Suprapubic skin (tissue), 4 donors: ENCODE measurements at places on chromosomes 11 and 22.

DNA sequence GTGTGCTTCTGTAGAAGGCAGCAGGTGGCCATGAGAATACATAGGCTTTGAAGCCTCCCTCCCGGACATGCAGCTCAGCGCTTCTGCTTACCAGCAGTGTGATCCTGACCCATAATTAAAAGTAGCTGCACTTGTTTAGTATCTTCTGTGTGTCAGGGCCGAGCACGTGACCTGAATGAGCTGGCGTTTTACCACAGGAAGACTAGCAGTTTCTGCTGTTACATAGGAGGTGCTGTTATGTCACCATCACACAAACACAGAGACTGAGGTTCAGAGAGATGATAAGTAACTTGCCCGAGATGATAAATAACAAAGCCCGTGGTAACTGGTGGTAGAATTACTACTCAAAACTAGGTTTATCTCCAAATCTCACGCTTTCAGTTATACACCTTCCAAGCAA lies 329.5 kb downstream of the OPCML start:
- no peak for DNase-seq

- DNase-seq: no peak
Observed at GRCh38 chr11:11344045-11344444, 9.0 kb downstream of the CSNK2A3 start.

DNA sequence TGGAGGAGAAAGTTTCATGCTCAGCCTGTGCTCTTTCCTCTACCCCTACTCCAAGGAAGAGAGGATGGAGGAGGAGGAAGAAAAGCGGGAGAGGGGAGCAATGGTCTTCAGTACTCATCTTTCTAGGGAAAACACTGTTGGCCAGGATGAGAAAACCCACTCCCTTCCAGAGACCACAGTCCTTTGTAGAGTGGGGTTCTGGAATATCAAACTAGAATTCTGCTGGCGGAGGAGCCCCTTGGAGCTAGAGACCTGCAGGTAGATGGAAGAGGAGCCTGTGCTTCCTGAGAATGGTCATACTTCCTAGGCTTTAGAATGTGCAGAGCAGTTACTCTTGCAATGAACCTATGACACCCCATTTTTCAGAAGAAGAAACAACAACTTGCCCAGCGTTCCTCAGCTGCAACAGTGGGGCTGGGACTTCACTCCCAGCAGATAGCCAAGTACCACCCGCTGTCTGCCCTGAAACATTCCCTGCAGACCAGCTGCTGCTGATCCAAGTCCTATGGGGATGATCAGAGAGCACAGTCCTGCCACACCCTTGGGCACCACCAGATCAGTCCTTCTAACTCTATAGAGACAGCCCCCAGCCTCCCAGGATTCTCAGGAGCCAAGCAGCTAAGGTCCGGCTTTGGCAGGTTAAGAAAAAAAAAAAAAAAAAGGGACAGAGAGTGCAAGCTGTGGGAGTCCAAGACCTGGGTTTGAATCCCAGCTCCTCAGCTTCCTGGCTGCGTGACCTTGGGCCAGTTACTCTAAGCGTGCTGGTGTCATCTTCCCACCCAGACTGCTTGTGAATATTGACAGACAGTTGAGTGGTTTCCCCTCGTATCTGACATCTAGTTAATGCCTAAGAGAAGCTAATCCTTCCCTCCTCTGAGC lies 664 bp downstream of the PTGDR2 start:
- no peak for DNase-seq

- peak; percentile 91 for DNase-seq
Observed at GRCh38 chr22:43152357-43153071, 1.2 kb downstream of the TSPO start.

GRCh38 chr11:44625759-44626523 lies 60.5 kb downstream of the CD82 start:
- DNase-seq: no peak

DNA sequence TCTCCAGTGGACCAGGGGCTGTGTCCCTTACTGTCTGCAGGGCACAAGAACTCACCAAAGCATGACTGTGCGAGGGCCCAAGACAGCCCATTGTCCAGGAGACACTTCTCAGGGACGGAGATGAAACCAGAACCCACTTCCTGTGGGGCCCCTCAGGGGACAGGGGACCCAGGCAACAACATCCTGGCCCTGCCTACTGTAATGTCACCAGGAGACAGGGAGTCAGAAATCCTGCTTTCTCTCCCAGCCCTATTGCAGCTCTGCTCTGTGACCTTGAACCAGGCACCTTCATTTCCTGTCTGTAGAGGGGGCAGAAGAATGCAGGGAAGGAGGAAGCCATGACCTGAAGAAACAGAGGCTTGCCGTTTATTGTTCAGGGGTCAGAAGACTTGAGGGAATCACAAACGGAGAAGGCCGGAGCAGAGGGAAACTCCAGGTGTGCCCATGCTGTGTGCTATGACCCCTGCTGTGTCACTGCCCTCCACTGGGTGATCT lies 98.0 kb downstream of the NAT10 start:
- no peak for DNase-seq

GRCh38 chr11:35180317-35181233 lies 41.6 kb downstream of the CD44 start:
- DNase-seq: no peak

- no peak for DNase-seq
Observed at GRCh38 chr11:123152951-123153350, 42.1 kb downstream of the CLMP start.

DNA sequence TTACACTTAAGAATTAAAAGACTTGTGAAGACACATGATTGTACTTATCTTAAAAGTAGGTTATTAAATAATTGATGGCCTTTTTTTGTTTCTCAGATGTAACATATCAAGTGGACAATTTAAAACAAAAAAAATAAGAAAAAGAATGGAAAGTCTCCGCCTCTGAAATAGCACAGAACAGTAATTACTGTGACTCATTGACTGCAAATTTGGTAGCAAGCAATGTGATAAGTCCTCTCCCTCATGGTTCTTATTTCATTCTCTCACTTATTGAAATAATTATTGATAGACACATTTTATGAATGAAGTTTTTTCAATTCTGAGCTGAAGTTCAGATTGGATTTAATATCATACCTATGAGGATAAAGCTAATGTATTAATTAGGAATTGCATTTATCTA lies 717.9 kb upstream of the LUZP2 start:
- DNase-seq: no peak

DNA sequence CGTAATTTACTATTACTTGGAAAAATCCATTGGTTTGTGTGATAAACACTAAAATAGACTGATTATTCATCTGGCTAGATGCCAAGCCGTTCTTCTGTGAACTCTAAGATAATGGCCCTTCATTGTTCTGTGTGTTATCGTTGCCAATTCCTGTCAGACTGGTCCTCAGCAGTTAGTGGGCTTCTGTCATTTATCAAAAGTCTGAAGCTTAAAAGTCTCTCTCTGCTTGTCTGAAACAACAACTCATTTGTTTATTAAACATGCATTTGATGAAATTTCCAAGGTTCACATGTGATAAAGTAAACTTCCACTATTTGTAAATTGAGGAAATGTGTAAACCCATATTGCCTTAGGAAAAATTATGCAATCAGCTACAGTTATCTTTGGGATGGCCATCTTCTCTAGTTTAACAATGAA lies 21.1 kb upstream of the RDX start:
- DNase-seq: no peak

GRCh38 chr11:110187731-110188130 lies 94.5 kb downstream of the ZC3H12C start:
- DNase-seq: no peak

- no peak for DNase-seq
Observed at GRCh38 chr11:89235083-89235482, 57.4 kb downstream of the TYR start.

GRCh38 chr11:87110443-87111131 lies 72.9 kb downstream of the TMEM135 start:
- no peak for DNase-seq

- no peak for DNase-seq
Observed at GRCh38 chr11:108609682-108610081, 16.1 kb upstream of the EXPH5 start.

- no peak for DNase-seq
Observed at GRCh38 chr11:128305588-128305987, 281.8 kb downstream of the ETS1 start.

DNA sequence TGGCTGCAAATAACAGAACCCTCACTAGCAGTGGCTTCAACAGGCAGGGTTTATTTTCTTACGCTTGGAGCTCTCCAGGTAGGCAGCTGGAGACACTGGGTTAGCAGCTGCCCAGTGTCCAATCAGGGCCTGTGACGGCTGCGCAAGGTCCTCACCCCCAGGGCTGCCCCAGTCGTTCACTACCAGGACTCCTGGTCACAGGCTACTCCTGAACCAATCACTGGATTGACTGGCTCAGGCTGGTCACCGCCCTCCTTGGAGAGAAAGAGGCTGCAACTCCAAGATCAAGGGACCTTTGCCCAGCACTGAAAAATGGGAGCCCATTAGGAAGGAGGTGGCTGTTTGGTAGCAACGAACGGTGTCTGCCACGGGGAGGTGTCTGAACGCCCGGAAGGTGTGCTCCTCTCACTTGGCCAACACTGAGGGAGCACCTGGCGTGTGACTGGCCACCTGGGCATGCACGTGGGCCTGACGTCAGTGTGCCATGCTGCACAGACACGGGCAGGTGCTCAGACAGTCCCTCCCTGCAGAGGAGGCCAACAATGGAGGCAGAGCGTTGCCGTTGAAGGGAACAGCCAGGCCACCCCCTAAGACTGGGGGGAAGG lies 5.1 kb downstream of the ARSA start:
- DNase-seq: peak; percentile 66

DNA sequence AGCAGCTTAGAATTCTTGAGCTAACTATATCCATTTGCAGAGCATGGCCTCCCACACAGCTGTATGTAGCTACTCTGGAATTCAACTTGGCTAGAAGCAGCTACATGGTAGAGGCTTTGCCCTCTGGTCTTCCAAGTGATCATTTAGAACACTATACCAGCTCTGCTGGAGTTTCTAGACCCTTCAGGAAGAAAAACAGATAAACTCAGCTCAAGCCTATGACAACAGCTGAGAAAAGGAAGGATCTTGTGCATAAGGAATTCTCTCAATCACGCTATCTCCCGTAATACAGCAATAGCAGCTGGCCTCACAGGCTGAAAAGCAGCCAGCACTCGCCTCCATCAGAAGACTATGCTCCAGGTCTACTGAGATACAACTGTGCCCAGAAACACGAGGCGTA lies 50.6 kb upstream of the APOA1 start:
- DNase-seq: no peak

DNA sequence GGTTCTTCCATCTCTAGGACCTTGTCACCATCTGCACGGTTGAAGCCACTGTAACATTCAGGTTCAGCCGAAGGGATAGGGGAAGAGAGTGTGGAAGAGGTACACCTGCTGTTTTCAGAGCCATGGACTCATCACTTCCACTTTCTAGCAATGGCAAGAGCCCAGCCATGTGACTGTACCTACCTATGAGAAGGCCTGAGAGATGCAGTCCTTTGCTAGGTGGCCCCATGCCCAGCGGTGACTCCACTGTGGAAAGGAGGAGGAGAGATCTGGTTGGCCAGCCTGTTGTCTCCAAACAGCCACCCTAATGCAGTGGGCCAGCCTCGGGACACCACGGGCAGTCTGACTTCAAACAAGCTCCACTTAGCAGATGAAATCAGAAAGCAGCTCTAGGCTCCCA lies 16.0 kb downstream of the RASD2 start:
- no peak for DNase-seq

GRCh38 chr22:35739931-35740380 lies 22.3 kb downstream of the APOL5 start:
- DNase-seq: no peak

GRCh38 chr22:44775862-44776261 lies 23.5 kb downstream of the ARHGAP8 start:
- DNase-seq: no peak

- no peak for DNase-seq
Observed at GRCh38 chr11:63911440-63911839, 5.5 kb downstream of the RCOR2 start.

GRCh38 chr11:72326151-72326848 lies 82.3 kb upstream of the PHOX2A start:
- DNase-seq: no peak

GRCh38 chr11:95308512-95309035 lies 77.6 kb upstream of the SESN3 start:
- DNase-seq: no peak

- DNase-seq: no peak
Observed at GRCh38 chr11:8127447-8127846, 41.4 kb downstream of the RIC3 start.

GRCh38 chr11:11583801-11584529 lies 37.8 kb downstream of the GALNT18 start:
- DNase-seq: no peak

- no peak for DNase-seq
Observed at GRCh38 chr11:104618954-104619353, 279.3 kb downstream of the CASP12 start.

- DNase-seq: no peak
Observed at GRCh38 chr11:126608658-126609057, 253.2 kb downstream of the ST3GAL4 start.

DNA sequence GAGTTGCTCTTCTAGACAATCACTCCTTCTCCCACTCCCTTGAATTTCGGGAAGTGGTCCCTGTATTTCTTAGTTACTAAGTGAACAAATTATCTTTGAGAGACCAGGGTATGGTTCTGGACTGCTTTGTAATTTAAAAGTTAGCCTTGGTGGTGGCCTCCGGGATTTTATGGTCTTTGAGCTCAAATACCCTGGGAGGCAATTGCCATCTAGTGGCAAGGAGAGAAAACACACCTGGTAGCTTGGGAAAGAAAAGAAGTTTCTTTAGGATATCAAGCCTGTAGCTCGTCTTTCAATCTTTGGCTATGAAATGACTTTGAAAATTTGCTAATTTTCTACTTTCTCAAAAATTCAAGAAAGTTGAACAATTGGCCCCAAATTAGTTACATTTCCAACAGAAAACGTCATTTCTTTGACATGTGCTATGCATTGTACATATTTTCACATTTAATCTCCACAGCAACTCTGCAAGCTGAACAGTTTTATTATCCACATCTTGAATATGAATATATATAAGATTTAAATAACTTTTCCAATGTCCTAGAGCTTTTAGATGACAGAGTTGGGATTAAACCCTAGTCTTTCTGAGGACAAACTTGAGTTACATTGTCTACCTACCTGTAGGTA lies 39.1 kb downstream of the MMP27 start:
- no peak for DNase-seq

DNA sequence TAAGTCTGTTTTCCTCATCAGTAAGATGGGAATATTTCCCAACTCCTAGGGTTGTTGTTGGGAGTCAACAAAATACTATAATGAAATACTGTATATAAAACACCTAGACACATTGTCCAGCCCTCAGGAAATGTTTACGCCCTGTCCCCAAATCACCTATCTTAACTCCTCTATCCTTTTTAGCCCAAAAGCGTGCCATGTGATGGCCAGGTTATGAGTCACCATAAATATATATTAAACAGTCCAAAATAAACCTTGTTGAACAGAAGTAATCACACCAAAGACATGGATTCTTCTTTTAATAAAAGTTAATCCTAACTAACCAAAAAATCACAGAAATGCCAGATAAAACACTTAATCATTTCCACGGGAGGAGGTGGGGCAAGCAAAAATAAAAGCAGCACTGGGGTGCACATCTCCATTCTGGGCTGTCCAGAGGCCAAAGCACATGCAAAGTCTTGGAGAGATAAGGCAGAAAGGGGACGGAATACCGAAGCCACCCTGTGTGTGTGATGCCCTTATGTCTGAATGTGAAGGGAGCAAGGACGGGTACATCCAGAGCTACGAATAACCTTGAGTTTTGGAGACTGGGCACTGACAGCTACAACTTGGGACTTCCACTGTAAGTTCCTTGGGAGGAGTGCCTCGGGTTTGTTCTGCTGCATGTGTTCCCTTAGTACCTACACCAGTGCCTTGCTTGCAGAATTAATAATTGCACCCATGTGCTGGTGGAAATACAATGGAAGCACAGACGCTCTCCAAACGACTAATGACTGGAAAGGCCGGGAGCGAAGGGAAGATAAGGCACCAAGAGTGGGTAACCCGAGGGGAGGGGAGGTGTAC lies 1.1 kb downstream of the OSBP start:
- DNase-seq: no peak
